ENCODE measurements at places on chromosomes 5 and 9.

- no peak for DNase-seq
Measured at GRCh38 chr5:96885518-96886338, 9.4 kb downstream of the ERAP2 start.

DNA sequence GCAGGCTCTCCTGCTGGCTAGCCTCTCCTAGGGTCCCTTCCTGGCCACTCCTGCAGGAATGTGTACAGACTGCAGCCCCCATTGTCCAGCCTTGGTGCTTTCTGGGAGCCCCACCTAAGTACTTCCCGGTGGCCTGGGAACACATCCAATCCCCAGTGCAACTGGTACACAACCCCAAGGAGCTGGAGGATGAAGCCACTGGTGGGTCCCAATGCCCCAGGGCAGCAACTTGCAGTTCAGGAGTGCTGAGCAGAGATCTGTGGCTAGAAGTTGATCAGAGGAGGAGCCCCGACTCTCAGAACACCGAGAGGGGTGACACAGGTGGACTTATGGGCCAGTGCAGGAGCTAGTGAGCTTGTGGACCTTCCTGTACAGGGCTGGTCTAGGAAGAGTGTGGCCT lies 1093.7 kb upstream of the ACO1 start:
- DNase-seq = no peak

DNA sequence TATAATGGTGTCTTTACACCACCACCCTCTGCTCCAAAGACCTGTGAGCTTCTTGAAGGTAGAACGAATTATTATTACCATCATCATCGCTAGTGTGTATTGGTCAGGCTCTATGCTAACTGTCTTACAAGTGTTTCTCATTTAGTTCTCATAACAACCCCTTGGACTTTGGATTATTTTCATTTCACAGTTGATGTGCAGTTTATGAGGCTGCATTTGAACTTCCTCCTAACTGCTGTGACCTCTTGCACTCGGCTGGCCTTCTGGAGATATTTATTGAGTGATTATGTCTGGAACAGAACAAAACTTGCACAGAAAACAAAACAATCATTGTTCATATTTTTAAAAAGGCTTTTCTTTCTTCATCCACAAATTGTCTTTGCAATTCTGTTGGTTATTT lies 306.3 kb upstream of the SGCD start:
- no peak for DNase-seq

- DNase-seq = peak; percentile 76
Measured at GRCh38 chr9:125183054-125183453, 6.5 kb downstream of the PPP6C start.

DNA sequence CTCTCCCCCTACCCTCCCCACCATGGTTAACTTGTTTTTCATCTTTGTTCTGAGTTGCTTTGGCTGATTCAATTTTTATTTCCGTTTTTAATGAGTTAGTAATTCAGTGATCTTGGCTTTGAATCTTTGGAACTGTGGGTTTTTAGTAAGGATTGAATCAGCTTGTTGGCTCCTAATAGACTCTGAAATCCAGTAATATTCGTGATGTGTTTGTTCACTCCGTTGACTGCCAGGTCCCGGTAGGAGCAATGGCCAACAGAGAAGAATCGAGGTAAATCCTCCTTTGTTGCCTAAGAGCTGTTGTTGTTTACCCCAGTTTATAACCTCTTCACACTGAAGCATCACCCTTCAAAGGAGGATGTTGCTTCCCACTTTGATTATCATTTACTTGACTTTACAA lies 92.7 kb downstream of the PCSK1 start:
- DNase-seq = no peak

- peak; percentile 92 for DNase-seq
Measured at GRCh38 chr5:74167206-74167929, 473.2 kb downstream of the ENC1 start.

Measured in fibroblast of skin of back (primary cell).